ENCODE measurements at places on chromosomes 6 and 20. TPM values are rescaled to one million over a fixed set of nuclear protein-coding genes. Genes with fewer than 3 reads are reported as not detected.

DNA sequence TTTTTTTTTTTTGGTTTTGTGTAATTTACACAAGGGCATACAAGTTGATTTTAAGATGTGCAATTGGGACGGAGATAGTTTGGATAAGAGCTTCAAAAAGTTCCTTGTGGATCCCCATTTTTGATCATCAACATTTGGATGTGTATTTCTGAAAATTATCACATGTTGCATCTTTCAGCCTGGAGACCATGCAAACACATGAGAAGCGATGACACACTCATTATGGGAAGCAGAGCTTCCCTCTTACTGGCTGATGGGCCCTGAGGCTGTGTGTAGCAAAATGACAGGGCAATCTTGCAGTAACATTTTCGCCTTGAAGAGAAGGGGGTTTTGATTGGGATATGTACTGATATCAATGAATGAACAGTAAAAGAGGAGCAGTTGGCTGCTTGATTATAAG is 22.0 kb upstream of the RIPK1 start:
- no peak for DNase-seq

The OR2B2 gene
- not detected for total RNA-seq

DNA sequence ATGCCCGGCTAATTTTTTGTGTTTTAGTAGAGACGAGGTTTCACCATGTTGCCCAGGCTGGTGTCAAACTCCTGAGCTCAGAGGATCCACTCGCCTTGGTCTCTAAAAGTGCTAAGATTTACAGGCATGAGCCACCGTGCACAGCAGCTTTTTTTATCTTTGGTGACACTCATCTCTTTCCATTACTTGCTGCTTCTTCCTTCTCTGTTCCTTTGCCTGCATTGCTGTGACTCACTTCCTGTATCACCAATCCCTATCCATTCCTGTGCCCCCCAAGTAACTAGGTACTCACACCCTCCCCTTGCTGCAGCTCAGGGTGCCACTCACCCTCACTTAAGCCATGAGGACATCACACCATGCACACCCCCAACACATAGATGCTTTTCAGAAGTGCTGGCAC is 24.6 kb downstream of the KHDC1L start:
- no peak for DNase-seq

DNA sequence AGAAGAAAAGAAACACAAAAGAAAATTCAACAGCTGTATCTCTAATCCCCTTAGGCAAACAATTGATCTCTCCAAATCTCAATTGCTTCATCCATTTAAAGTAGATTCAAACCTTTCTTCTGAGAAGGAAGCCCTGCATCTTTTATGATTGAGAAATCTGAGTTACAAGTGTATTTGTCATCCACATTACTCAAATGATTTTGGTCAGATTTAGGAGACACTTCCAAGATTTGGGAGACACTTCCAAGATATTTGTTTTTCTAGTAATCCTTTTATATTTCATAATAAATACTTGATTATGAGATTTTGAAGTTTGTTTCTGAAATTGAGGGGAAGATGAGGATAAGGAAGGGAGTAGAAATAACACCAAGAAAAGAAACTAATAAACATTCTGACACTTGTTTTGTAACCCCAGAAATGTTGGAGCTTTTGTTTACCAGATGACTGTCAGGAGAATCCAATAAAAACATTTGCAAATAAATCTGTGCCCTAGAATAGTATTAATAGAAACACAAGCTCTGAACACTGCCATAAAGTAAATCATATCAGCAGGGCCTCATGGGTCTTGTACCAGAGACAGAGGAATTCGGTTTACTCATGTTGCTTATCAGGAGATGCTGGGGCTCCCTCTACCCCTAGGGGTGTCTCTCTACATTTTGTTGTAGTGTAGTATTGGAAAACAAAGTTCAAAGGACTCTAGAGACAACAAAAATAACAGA is 314.3 kb upstream of the NT5E start:
- DNase-seq: no peak

GRCh38 chr6:9140951-9141460 is 705.7 kb upstream of the SLC35B3 start:
- no peak for DNase-seq
